ENCODE measurements at places on chromosomes 1 and 21.

DNA sequence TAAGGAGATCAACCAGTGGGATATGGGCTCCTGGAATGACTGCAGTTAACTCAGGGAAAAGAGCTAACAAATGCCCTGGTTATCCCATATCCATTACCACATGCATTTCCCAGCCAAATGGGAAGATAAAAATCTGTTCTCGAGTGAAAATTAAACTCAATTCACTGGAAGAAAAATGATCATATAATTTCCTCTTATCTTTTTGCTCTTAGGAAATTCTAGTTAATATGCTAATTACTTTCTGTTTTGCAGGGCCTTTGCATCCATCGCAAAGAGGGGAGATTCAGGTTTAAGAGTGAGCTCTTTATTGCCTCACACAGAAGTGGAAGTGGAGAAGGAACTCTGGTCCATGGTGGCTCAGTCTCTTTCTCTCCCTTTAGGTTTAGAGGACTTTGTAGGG is 3.9 kb upstream of the IL24 start:
- peaks cover 2% of the 10 kb centered on the region for H3K27me3 ChIP-seq
- H3K27ac ChIP-seq: no peak overlapping the region
- no peaks in the 10 kb centered on the region for H3K36me3 ChIP-seq
- H3K4me3 ChIP-seq: no peak overlapping the region
- DNase-seq: no peak

GRCh38 chr1:68448365-68448764 is 1.4 kb downstream of the RPE65 start:
- H3K27me3 ChIP-seq: no peaks in the 10 kb centered on the region
- H3K4me1 ChIP-seq: no peaks in the 10 kb centered on the region
- no peak overlapping the region for H3K27ac ChIP-seq
- H3K36me3 ChIP-seq: no peaks in the 10 kb centered on the region

GRCh38 chr1:86776108-86776507 is 71.7 kb downstream of the SH3GLB1 start:
- H3K27me3 ChIP-seq: no peaks in the 10 kb centered on the region
- no peak for DNase-seq
- H3K36me3 ChIP-seq: no peaks in the 10 kb centered on the region
- H3K4me1 ChIP-seq: peaks cover 12% of the 10 kb centered on the region
- H3K4me3 ChIP-seq: no peak overlapping the region
- no peak overlapping the region for H3K27ac ChIP-seq

DNA sequence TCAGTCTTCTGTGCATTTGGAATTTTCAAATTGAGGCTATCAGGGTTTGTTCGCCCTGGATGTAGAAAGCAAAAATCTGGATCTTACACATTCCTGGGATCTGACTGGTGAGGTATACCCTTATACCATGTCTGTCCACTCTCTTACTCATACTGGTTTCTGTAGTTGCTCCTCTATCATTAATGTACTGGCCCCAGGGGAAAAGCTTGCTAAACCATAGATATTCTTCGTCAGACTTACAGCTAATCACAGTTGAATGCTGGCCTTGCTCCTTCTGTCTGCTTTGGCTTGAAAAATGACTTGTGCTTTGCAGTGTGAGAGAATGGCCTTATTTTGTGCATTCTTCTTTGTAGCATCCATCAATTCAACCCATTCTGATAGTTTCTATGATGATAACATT is 30.5 kb downstream of the TBCE start:
- no peaks in the 10 kb centered on the region for H3K27me3 ChIP-seq
- no peak overlapping the region for H3K4me3 ChIP-seq
- DNase-seq: no peak
- peaks cover 2% of the 10 kb centered on the region for H3K4me1 ChIP-seq
- peaks cover 4% of the 10 kb centered on the region for H3K36me3 ChIP-seq

- H3K27ac ChIP-seq: no peak overlapping the region
- H3K4me1 ChIP-seq: peaks cover 1% of the 10 kb centered on the region
- H3K4me3 ChIP-seq: no peak overlapping the region
- H3K36me3 ChIP-seq: no peaks in the 10 kb centered on the region
- DNase-seq: no peak
Measured at GRCh38 chr1:47853852-47854251, 143.3 kb downstream of the TRABD2B start.

- DNase-seq: no peak
- no peak overlapping the region for H3K4me3 ChIP-seq
- peaks cover 47% of the 10 kb centered on the region for H3K36me3 ChIP-seq
- peaks cover 15% of the 10 kb centered on the region for H3K4me1 ChIP-seq
- no peak overlapping the region for H3K27ac ChIP-seq
Measured at GRCh38 chr1:185573677-185574076, 160.5 kb upstream of the HMCN1 start.

DNA sequence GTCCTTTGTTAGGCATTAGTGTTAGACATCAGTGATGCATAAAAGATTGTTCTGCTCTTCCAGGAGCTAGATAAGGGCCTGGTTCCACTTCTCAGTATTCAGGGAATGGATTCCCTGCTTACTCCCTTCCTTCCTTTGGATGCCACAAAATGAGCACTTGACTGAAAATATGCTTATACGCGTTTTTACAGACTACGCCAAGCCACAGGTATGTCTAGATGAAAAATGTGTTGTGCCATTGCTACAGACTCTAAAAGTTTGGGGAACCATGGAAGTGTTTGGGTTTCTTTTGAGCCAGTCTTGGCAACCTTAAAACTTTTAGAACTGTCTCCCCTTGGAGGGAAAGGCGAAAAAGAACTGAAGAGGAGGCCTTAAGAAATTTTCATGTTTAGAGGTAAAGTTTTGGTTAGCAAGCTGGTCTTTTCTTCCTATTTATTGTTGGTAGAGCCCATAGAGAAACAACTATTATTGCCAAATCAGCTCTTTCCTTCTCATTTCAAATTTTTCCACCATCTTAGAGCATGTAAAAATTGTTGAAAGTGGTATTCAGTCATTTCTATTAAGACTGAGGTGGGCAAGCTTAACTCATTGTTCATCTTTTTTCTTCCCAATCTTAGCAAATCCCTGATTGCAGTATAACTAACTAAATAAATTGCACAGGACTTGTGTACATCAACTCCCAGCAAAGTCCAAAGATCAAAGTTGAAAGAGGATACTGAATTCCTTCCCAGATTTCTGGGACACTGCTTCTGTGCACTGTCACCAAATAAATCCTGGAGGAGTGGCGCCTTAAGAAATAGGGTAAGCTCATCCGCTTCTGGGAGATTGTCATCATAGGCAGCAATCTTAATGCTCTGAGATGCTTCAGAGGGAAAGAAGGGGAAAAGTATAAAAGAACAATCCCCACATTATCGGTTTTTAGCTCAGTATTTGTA is 18.9 kb downstream of the FGGY start:
- H3K27ac ChIP-seq: no peak overlapping the region
- no peak for DNase-seq
- H3K27me3 ChIP-seq: no peaks in the 10 kb centered on the region
- no peak overlapping the region for H3K4me3 ChIP-seq
- H3K4me1 ChIP-seq: peaks cover 41% of the 10 kb centered on the region
